Naive B cell (primary cell): ENCODE measurements at places on chromosomes 4 and X. TPM values are rescaled to one million over a fixed set of nuclear protein-coding genes. Genes with fewer than 3 reads are reported as not detected.

The BEND2 gene
- polyA plus RNA-seq: 0.16 TPM

The FANCB gene
- 5.4 TPM for polyA plus RNA-seq

The WDR17 gene
- polyA plus RNA-seq: 1.5 TPM

The PHKA1 gene
- not detected for polyA plus RNA-seq

The ZGRF1 gene
- polyA plus RNA-seq: 3.3 TPM

The ADH4 gene
- polyA plus RNA-seq: not detected

The GPR101 gene
- 0.24 TPM for polyA plus RNA-seq

The TLR2 gene
- 1.6 TPM for polyA plus RNA-seq

The PRKG2 gene
- polyA plus RNA-seq: 0.61 TPM

The ELMOD2 gene
- 7.0 TPM for polyA plus RNA-seq

The XAGE5 gene
- polyA plus RNA-seq: not detected

The TCP11X1 gene
- not detected for polyA plus RNA-seq

The F9 gene
- polyA plus RNA-seq: not detected

The ARL9 gene
- not detected for polyA plus RNA-seq

The RBMXL3 gene
- not detected for polyA plus RNA-seq

The PDCL2 gene
- polyA plus RNA-seq: not detected

The SULT1E1 gene
- not detected for polyA plus RNA-seq

The SMIM31 gene
- not detected for polyA plus RNA-seq

The NEUROG2 gene
- not detected for polyA plus RNA-seq

The PPEF1 gene
- not detected for polyA plus RNA-seq

The ASIC5 gene
- polyA plus RNA-seq: not detected

The PROM1 gene
- not detected for polyA plus RNA-seq

The XK gene
- not detected for polyA plus RNA-seq

The UGT2A1 gene
- not detected for polyA plus RNA-seq
